ENCODE measurements at places on chromosomes 3 and 15.

DNA sequence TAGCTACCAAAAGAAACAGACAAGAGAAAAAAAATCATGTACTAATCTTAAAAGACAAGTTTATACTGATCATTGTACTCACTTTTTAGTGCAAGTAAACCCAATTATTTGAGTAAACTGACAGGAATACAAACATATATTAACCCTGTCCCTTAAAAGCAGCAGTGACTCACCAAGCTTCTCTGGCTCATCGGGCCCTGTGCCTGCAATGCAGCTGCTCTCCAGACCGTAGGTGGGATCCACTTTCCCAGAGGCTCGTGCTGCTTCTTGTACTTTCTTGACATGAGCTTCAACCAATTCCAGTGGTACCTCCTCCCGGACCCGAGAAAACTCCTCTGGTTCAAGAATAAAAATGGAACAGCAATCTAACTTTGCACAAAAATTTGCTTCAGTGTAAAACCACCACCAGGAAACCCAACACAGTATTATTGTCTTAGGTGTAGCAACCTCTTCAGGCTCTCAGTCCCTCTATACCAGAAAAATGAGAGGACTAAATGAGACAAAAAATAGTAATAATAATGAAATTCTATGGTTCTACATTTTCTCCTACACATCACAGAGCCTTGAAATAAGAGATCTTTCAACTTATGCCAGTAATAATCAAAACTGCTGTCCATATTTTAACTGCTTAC is 82.6 kb upstream of the CSPG5 start:
- DNase-seq: peak; percentile 27

DNA sequence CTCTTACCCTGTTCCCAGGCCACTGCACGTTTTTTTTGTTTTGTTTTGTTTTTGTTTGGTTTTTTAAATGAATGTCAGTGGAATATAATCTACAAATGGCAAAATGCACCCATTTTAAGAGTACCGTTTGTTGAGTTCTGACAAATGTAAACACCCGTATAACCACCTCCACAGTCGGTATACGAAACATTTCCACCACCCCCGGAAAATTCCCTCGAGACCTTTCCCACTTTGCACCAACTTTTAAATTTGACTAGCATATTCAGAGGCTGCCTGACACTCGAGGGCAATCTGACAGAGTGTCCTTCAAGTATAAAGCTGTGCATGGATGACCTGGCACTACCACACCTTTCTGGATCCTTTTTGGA is 613 bp upstream of the ARHGEF3 start:
- DNase-seq: no peak

- DNase-seq: no peak
These were observed 1.3 kb downstream of the SPSB4 start for GRCh38 chr3:141052201-141053069.

DNA sequence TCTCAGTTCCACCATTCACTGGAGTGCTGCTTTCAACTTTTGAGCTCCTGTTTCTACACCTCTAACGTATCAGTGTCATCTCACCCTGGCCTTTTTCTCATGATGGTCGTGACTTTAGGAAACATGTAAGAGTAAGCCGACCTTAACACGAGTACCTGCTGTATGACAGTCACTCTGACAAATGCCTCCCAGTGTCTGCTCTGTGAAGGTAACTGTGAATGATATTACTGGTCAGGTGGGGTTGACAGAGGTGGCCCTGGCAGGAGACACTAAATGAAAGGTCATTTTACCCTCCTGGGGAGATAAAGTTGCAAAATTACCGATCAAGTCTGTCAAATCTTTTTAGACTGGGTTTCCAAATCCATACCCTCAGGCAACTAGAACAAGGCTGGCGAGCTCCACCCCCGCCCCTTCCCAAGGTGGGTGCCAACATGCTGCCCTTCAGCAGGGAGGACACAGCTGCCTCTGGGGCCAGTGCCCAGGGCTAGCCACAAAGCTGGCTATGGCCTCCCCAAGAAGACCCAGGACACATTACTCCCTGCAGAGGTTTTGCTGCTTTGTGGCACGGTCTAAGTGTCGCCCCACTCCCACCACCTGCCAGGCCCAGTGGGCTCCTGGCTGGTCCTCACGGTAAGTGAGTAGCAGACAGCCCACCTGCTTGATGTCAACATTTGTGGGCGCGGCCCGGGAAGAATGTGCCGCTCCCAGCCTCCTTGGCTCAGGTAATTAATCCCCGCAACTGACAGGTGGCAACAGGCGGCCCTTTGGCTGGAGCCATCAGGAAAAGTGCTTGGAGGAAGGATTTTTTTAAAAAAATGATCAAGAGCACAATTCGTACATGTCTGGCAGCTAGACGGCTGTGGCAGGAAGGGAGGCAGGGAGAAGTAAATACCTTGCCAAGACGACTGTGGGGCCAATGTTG is 211.8 kb downstream of the TP63 start:
- DNase-seq: peak; percentile 41

- no peak for DNase-seq
These were observed 34.7 kb downstream of the TM2D3 start for GRCh38 chr15:101617390-101617965.

DNA sequence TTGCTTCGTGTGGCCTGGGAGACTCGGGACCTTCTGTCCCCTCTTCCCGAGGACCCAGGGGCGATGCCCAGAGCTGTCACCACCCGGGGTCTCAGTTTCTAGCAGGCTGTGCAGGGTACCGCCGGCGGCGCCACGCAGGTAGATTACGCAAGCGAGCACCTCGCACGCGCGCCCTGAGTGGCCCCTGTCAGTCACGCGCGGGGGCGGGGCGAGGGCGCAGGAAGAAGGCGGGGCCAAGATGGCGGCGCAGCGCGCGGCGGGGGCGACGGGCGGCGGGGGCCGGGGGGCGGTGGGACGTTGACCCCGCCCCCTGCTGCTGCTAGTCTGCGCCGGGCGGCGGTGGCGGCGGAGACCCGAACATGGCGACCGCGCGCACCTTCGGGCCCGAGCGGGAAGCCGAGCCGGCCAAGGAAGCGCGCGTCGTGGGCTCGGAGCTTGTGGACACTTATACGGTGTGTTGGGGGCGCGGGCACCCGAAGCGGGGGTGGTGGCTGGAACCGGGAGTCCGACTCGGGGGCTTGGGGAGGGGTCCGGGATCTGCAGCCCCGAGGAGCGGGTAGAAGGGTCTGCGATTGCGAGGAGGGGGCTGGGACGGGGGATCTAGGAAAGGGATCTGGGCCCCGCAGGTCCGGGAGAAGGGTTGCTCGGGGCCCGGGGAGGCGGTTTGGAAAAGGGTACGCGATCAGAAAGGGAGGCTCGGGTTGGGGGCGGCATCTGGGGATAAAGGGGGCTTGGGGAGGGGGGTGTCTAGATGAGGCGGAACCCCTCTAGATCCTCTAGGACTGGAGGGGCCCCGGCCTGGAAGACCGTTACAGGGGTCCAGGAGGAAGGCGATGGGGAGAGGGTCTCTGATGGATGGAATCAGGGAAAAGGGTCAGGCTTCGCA is at the start of gene NISCH:
Gene NISCH (plus strand): TSS at position 322 of the 886 bp plus-strand sequence. CDS start 38 bp downstream, at position 360.
- DNase-seq: peak; percentile 67

GRCh38 chr3:36814066-36814717 is 49.8 kb upstream of the DCLK3 start:
- no peak for DNase-seq

- DNase-seq: no peak
These were observed 6.2 kb downstream of the ALDH1A3 start for GRCh38 chr15:100885811-100886210.

GRCh38 chr3:2880218-2880756 is 229.9 kb downstream of the IL5RA start:
- no peak for DNase-seq

GRCh38 chr3:57079474-57079831 is 19.0 kb downstream of the SPATA12 start:
- DNase-seq: no peak

- peak; percentile 85 for DNase-seq
These were observed 105.0 kb upstream of the GAP43 start for GRCh38 chr3:115518100-115518852.

Measured in mammary epithelial cell (primary cell).